PC-3 (cell line): ENCODE measurements at places on chromosomes 11 and 22.
A peak's percentile ranks its signal among the peaks of the same experiment; 100 is the strongest.

DNA sequence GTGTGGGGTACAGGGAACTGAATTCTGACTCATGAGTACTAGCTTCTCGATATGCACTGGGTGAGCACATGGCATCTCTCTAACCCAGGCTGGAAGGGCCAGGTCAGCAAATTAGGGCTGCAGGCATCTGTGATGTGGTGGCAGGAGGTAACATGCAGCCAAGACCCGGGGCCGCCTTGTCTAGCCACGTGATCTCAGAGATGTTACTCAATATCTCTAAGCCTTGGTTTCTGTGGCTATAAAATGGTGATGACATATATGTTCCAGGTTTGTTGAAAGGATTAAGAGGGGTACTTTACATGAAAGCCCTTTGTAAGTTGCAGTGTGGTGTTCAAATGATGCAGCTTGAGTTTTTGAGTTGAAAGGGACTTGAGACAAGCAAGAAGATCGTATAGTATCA, 3.2 kb downstream of the ST14 start:
- DNase-seq: no peak

DNA sequence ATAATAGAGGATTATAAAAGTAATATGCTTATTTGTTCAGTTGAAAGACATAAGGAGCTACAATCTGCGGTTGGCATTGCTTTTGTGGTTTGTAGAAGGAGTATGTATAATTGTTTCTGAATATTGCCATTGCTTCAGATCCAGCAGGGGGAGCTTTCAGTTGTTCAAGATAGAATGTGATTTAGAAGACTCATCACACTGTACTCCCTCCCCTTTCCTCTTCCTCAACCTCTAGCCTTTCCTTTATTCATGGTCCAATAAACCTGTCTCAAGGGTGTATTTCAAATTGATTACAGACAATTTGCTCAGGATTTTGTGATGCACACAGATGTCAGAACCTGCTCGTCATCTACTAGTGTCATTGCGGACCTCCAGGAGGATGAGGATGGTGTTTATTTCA, 9.8 kb downstream of the PRMT3 start:
- DNase-seq: peak; percentile 55

DNA sequence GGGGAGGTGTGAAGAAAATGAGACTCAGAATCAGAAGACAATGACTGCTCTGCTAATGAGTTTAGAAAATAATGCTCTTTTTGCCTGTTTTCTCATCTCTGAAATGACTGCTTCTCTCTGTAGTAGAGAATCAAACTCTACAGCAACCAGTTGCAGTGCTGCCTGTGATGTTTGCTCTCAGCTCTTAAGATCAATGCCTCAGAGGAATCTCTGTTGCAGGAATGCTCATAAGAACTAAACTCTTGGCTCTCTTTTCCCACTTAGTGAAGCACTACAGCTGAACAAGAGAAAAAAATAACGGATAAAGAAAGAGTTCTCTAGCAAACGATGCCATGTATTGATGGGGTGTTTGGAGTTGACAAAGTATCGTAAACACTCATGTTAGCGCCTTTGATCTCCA, 203.5 kb upstream of the SYN3 start:
- no peak for DNase-seq

GRCh38 chr11:134236834-134237556, 12.5 kb downstream of the VPS26B start:
- no peak for DNase-seq

DNA sequence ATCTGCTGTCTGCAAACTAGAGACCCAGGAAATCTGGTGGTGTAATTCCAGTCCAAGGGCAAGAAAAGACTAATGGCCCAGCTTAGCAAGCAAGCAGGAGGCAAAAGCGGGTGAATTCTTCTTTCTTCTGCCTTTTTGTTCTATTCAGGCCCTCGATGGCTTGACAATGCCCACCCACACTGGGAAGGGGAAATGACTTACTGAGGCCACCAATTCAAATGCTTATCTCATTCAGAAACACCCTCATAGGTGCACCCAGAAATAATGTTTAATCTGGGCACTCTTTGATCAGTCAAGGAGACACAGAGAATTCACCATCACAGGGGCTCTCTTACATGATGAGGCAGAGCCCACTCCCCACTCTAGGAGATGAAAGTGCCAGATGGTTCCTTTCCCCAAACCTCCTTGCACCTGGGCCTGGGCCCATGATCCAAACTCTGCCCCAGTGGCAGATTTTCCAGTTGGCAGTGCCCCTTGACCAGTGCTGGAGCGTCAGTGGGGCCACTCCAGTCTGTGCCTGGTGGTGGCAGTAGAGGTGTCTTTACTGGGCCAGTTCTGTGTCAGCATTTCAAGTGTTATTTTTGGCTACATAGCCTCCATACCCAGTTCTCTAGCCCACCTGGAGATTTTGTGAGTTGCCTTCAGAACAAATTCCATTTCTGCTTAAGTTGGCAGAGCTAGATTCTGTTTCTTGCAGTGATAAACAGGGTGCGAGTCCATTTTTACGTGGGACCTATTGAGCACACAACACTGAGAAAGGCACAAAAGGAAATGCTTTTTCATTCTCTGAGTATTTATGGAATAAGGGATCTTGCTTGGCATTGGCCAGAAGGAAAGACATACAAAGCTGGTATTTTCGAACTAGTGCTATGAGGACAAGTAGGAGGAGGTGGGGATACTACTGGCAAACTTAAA, 7.5 kb downstream of the ELMOD1 start:
- peak; percentile 71 for DNase-seq

DNA sequence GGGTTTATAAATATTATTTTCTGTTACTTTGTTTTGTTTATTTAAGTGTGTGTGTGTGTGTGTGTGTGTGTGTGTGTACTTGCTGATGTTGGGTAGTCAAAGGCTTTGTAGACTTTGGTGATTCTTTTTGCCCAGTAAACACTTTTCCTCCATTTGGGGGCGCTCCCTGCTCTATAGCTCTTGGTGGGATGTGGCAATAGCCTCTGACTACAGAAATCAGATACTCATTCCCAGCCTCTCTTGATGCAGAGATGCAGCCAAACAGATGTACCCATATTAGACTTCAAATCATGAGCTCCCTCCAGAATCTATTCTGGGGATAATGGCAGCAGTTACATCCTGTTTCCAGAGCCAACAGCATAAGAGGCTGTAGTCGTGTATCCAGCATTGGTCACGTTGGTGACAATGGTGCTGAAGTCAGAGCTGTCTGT, 33.4 kb upstream of the APOL5 start:
- no peak for DNase-seq

GRCh38 chr11:109196016-109196415, 226.0 kb upstream of the C11orf87 start:
- peak; percentile 20 for DNase-seq

- DNase-seq: peak; percentile 83
Observed at GRCh38 chr22:46742576-46743221, 4.6 kb upstream of the CERK start.

GRCh38 chr11:82883853-82884252, 16.4 kb downstream of the PRCP start:
- no peak for DNase-seq

GRCh38 chr11:99739464-99740089, 718.8 kb downstream of the CNTN5 start:
- peak; percentile 76 for DNase-seq

GRCh38 chr22:35312198-35313059, 12.7 kb downstream of the TOM1 start:
- DNase-seq: peak; percentile 62
